ENCODE measurements at places on chromosomes 2 and 18.
A peak's percentile ranks its signal among the peaks of the same experiment; 100 is the strongest.

- no peak for DNase-seq
Measured at GRCh38 chr2:171271971-171272436, 111.3 kb upstream of the TLK1 start.

GRCh38 chr2:104897515-104898184, 43.7 kb downstream of the POU3F3 start:
- no peak for DNase-seq

DNA sequence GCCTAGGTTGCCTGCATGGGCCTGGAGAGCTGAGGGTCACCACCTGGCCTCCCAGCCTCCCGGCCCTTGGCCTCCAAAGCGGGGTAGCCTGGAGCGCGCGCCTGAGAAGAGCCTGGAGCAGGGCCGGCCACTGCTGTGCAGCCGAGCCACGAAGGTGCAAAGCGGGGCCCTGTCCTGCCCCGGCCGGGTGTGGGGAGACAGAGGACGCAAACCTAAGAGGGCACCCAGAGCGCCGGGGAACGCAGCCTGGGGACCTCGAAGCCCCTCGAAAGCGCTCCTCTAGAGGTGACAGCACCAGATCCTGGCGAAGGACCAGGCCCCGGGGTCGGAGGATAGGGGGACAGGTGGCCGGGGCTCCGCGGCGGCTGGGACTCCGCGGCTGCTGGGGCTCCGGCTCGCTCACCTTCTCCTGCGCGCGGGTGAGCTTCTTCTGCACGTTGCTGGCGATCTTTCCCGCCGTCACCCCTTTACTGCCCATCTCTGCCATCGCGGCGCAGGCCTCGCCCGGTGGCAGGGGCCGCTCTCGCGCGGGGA, 430 bp downstream of the BIN1 start:
- DNase-seq, result no peak

- DNase-seq, result no peak
Measured at GRCh38 chr18:71336576-71337210, 1047.8 kb downstream of the SOCS6 start.

DNA sequence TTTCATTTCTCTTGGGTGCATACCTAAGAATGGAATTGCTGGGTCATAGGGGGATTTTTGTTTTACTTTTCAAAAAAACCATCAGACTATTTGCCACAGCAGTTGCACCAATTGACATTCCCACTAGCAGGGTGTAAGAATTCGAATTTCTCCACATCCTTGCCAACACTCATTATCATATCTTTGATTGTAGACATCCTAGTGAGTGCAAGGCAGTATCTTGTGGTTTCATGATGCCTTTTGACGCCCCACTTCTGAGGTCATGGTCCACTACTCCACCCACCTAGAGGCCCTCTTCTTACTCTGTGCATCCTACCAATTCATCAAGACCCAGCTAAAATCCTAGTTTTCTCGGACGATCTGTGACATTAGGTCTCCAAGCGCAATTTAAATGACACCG, 161.9 kb downstream of the MYO5B start:
- DNase-seq, result no peak

DNA sequence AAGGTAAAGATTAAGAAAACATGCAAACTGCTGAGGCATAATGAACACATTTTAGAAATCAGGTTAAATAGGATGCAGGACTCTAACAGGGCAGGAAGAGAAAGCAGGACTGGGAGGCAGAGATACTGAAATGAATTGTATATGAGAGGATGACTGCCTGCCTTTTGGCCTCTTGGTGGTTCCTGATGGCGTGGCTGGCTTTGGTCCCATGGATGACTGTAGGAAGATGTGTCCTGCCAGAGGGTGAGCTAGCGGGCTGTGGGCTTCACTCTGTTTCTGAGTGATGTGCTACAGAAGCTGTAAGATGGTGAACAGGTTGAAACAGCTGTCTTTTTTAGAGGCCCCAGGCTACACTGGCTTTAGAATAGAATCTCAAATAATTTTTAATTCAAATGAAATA, 517.0 kb downstream of the SLC4A3 start:
- DNase-seq, result no peak

DNA sequence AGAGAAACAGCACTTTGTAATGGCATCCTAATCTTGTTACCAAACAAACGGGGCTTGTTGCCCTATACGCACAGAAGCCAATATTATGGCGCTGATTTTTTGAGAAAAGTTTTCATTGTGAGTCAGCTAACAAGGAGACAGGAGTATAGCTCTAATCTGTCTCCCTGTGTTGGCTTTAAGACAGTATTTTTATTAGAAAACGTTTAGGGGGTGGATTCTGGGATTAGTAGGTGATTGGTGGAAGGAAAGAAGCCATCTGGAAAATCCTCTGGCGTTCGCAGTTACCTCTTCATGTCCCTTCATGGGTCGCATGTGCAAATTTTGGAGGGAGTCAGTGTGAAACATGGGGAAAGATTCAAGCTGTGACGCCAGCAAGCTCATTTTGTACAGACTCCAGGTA, 698 bp upstream of the TMEM237 start:
- no peak for DNase-seq

- DNase-seq, result no peak
Measured at GRCh38 chr2:239866778-239867177, 158.4 kb downstream of the NDUFA10 start.

- no peak for DNase-seq
Measured at GRCh38 chr2:174717916-174718315, 46.4 kb downstream of the CHRNA1 start.

- no peak for DNase-seq
Measured at GRCh38 chr2:233964581-233964980, 47.4 kb downstream of the TRPM8 start.

GRCh38 chr2:239587311-239587731, 186.5 kb upstream of the HDAC4 start:
- DNase-seq, result no peak

- no peak for DNase-seq
Measured at GRCh38 chr2:229199267-229199666, 71.8 kb downstream of the PID1 start.

GRCh38 chr2:168438553-168438952, 17.5 kb upstream of the CERS6 start:
- DNase-seq, result no peak

GRCh38 chr18:26662996-26663395, 114.6 kb upstream of the KCTD1 start:
- no peak for DNase-seq

GRCh38 chr2:45681675-45682074, 30.2 kb downstream of the PRKCE start:
- no peak for DNase-seq

DNA sequence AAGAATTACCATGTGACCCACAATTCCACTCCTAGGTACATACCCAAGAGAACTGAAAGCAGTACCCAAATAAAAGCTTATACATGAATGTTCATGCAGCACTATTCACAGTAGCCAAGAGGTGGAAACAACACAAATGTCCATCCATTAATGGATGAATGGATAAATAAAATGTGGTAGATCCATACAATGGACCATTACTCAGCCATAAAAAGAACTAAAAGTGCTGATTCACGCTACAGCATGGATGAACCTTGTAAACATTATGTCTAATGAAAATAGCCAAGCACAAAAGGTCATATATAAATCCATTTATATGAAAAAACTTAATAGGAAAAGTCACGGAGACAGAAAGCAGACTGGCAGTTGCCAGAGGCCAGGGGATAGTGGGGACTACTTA, 23.6 kb upstream of the ZFP36L2 start:
- DNase-seq, result no peak

GRCh38 chr2:128435576-128436478, 117.2 kb upstream of the HS6ST1 start:
- peak; percentile 57 for DNase-seq

GRCh38 chr2:21814588-21815149, 690.9 kb downstream of the TDRD15 start:
- no peak for DNase-seq

- no peak for DNase-seq
Measured at GRCh38 chr2:142707318-142707717, 170.1 kb upstream of the KYNU start.

DNA sequence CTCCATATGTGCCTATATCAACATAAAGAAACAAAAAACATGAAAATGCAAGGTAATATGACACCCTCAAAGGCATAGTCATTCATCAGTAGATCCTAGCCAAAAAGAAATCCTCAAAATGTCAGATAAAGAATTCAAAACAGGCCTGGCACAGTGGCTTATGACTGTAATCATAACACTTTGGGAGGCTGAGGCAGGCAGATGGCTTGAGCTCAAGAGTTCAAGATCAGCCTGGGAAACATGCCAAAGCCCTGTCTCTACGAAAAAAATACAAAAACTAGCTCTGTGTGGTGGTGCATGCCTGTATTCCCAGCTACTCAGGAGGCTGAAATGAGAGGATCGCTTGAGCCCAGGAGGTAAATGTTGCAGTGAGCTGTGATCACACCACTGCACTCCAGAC, 284.6 kb upstream of the KLHL29 start:
- peak; percentile 68 for DNase-seq

DNA sequence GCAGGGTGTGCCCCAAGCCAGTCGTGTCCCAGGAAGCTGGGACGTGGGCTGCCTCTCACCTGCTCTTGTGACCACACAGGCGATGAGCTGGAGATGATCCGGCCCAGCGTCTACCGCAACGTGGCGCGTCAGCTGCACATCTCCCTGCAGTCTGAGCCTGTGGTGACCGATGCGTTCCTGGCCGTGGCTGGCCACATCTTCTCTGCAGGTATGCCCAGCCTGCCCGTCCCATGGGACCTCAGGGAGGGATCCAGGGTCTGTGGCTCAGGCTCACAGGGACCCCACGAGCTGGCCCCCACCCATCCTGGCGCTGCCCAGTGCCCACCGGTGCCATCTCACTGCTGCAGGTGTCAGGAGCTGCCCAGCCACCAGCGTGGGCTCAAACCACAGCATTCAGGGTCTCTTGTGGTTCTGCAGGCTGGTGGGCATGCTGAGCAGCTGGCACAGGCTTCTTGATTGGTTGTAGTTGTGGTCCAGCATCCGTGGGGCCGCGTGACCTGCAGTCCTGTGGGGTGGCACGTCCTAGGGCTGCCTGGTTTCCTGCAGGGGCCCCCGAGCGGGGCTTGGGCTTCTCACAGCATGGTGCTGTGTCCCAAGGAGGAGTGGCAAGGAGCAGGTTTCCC, 3.8 kb downstream of the BOK start:
- no peak for DNase-seq

DNA sequence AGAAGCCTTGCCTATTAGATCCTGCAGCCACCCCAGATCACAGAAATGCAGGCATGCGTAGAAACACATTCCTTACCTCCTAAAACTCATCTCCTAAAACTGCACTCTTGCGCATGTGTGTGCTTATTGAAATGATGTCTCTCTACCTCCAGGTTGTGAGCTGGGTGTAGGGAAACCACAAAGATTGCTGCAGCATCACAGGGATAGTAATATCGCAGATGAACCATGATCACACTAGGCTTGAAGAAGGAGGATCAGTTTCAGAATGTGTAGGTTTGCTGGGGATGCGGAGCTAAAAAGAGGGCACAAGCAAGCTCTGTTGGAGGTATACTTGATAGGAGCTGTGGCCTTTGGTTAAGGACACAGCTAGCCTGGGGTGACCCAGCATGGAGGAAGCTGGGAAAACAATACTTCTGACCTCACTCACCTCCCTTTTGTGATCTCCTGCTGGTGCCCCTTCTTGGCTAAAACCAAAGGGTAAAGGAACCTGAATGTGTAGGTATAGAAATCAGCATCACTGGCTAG, 118.8 kb downstream of the SETBP1 start:
- no peak for DNase-seq

- peak; percentile 38 for DNase-seq
Measured at GRCh38 chr2:240149943-240150784, 9.7 kb upstream of the OTOS start.

DNA sequence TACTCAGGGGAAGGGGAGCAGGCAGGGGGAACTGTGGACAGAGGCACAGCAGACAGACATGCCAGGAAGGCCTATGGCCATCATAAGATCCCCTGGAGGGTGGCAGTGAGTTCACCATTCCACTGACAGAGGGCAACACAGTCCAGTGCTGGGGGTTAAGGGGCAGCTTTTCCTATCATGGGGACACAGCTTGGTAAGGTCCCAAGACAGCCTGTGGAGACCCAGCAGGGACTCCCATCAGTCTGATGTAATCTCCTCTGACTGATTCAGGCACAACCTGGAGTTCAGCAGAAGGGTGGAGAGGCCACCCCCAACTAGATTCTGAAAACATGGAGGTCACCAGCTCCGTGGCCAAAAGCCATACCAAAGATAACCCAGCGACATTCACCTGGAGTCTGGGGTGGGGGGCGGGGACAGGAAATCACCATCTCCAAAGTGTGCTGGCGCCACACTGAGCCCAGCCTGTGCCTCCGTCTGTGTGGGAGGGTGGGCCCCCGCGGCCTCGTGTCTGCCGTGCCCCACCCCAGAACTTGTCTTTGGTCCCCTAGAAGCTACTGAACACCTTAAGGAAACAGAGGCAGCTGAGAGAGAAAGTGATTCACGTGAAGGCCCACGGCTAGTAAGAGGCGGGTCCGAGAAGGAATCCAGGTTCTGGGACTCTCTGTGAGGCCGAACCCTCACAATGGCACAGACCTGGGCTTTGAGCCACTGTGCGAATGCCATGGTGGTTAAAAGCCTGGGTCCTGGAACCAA, 28.6 kb downstream of the DNMT3A start:
- no peak for DNase-seq

GRCh38 chr2:1751767-1752725, 7.7 kb upstream of the PXDN start:
- no peak for DNase-seq

DNA sequence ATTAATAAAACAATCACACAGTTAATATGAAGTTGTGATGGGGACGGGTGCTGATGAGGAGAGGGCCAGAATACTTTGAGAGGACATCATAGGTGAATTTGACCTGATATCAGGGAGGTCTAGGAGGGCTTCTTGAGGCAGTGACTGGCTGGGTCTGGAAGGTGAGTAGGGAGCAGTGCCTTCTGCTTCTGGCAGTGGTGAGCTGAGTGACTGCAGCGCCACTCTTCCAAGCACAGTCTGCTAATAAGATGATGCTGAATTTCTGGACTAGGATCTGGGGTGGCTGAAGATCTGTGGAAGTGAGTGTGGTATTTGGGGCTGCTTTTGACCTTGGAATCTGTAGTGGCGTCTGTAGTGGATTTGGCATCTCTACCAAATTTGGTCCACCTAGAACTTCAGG, 5.5 kb downstream of the DGKD start:
- DNase-seq, result no peak

- no peak for DNase-seq
Measured at GRCh38 chr2:24456599-24457556, 34.2 kb upstream of the NCOA1 start.

- no peak for DNase-seq
Measured at GRCh38 chr18:7784171-7784570, 217.1 kb downstream of the PTPRM start.

All from NCI-H1694 (cell line).